ENCODE measurements at places on chromosomes 3 and 15.

DNA sequence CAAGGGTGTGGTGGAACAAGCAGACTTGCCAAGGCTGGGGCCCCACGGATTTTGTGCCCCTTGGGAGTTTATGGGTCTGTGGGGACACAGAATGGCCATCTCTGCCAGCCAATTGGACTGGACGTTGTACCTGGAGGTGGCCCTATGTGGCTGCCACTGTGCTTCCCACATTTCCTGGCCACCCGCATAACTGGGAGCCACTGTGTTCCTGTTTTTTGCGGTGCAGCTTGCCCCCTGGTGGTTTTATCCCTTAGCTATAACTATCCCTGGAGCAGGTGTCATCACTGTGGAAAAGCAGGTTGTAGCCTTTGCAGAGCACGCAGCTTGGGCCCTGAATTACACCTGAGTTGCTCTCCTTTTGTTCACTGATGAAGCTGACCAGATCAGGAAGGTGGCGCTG lies 306.3 kb downstream of the ZPLD1 start:
- no peak for DNase-seq

DNA sequence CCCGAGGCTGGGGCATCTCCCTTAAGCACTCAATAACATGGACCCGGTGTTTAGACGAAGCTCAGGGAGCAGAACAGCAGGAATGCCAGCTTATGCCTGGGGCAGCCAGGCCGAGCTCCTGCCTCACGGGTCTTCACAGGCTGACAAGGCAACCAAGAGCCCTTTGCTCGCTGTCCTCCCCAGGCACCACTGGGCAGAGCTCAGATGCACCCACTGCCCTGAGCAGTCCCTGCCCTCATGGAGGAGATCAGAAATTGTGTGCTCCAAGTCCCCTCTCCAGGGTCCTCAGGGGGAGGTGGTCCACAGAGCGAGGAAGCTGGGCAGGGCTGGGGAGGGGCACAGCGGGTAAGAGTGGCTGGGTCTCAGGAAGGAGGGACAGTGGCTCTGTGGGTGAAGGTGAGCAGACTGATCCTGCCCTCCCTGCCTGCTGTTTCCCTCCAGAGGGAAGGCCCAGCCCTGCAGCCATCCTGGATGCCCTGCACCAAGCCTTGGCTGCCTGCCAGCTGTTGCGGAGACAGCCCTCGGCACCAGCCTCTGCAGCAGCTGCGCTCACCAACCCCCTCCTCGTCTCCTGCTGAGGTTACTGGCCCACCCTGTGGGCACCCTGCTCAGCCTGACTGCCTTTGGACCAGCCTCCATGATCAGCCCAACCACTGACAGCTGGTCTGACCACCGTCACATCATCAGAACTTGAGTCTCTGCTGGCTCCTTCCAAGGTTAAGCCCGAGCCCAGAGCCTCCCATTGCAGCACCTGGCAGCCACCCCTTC lies 21.1 kb upstream of the GP9 start:
- DNase-seq: peak; percentile 58

DNA sequence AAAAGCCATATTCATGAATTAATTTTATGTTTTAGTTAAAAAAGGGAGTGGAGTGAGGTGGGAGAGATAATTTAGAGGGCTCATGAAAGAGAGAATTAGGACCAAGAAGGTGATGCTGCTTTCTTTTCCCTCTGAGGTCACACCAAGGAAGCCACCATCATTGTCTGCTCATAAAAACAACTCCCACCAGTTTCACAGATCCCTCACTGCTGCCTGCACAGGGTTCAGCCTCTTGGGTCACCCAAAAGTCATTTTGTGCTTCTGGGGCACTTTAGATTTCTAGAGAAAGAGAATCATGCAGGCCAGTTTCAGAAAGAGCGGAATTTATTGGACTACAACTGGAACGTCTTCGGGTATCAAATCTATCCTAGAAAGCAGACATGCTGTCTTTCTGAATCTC lies 241.4 kb upstream of the EOMES start:
- DNase-seq: no peak

GRCh38 chr3:142436951-142437585 lies 10.8 kb downstream of the XRN1 start:
- DNase-seq: no peak

Measured in activated effector memory CD4-positive, alpha-beta T cell treated with anti-CD3 and anti-CD28 coated beads, Interleukin-2, amount 50 U/mL, for 16 hours (primary cell).